Fibroblast of the conjunctiva (primary cell): ENCODE measurements at places on chromosomes 6 and 20.
A peak's percentile ranks its signal among the peaks of the same experiment; 100 is the strongest.

DNA sequence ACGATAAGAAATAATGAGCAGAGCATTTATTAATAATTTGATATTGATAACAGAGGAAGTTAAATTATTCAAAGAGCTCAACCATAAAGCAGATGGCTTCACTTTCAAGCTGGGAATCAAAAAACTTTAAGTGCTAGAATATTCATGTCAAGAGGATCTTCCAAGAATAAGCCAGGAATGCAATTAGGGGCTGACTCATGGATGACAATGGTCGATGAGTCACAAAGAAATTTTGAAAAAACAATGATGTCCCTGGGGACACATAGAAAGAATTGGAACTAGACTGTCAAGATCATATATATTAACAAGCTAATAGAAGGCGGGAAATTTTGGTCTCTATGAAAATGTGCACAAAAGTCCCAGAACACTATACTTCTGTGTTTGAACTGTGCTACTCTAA, 304.1 kb downstream of the LAMA2 start:
- DNase-seq = peak; percentile 49

GRCh38 chr6:117288083-117288715, 22.8 kb downstream of the VGLL2 start:
- no peak for DNase-seq

GRCh38 chr6:87919416-87919815, 128.2 kb upstream of the SPACA1 start:
- no peak for DNase-seq

GRCh38 chr6:143337201-143337949, 113.1 kb downstream of the ADAT2 start:
- DNase-seq = no peak

DNA sequence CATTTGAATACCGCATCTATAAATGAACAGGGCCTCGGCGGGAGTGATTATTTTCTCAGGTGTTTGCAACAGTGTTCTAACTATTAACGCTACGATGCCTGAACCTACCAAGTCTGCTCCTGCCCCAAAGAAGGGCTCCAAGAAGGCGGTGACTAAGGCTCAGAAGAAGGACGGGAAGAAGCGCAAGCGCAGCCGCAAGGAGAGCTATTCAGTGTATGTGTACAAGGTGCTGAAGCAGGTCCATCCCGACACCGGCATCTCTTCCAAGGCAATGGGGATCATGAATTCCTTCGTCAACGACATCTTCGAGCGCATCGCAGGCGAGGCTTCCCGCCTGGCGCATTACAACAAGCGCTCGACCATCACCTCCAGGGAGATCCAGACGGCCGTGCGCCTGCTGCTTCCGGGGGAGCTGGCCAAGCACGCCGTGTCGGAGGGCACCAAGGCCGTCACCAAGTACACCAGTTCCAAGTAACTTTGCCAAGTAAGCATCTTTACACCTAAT, 70.9 kb downstream of the HFE start:
- no peak for DNase-seq

DNA sequence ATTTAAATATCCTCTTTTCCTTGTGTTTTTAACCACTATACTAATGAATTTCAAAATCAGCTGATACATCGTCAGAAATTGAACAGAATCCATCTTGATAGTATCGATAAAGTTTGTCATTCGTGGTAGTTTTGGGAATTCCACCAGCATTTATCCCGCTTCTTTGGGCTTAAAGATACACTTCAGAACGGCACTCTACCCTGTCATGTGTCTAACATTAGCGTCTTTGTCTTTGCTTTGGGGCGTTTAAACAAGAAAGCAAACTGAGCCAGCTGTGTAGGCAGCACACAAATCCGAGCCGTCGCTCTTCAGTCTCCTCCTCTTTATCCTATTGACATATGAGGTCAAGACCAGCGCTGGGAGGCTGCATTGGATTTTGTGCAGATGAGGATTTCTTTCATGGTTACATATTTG, 27.5 kb upstream of the NHSL1 start:
- DNase-seq = no peak

GRCh38 chr6:156017838-156018237, 562.2 kb upstream of the NOX3 start:
- DNase-seq = no peak

DNA sequence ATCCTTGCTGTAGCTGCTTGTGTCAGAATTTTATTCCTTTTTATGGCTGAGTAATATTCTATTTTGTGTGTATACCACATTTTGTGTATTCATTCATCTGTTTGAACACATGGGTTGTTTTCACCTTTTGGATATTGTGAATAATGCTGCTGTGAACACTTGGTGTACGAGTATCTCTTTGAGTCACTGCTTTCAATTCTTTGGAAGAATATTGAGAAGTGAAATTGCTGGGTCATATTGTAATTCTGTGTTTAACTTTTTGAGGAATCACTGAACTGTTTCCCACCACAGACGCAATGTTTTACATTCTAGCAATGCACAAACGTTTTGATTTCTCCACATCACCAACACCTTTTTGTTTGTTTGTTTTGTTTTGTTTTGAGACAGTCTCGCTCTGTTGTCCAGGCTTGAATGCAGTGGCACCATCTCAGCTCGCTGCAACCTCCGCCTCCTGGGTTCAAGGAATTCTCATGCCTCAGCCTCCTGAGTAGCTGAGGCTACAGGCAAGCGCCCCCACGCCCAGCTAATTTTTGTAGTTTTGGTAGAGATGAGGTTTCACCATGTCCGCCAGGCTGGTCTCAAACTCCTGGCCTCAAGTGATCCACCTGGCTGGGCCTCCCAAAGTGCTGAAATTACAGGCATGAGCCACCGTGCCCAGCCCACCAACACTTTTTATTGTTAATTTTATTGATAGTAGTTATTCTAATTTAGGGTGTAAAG, 21.7 kb downstream of the CPXM1 start:
- DNase-seq = no peak

DNA sequence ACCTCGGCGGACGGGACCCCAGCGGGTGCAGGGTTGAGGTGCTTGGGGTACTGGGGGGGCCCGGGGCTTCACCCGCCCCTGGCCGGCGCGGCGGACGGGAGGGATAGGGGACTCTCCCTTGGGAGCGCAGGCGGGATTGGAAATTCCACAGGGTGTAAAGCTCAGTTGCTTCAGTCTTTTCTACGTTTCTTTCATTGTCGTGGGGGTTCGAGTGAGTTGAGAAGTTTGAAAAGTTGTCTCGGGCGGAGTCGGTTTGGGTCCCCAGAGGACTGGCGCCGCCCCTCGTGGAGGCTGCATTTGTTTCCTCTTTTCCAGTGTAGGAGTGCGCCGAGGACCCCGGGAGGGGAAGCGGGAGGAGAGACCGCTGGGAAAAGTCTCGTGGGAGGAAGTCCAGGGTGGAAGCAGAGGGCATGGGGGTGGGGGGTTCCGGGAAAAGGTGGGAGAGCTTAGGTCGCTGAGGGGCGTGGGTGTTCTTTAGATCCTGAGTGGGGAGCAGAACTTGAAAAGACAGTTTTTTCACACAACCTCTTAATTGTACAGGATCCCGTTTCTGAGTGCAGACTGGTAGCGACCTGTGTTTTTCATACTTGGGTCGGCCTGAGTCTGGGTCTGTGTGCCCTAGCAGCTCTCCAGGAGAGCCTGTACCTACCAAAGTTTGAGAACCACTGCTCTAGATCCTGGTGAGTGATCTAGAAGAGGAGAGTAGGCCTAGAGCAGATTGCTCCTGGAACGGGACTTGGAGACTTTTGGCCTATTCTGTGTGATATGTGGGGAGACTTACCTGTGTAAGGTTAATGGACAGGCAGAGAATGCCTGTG, 495 bp downstream of the FAM83B start:
- no peak for DNase-seq
